SK-MEL-5 (cell line): ENCODE measurements at places on chromosomes 13 and 19.

- no peak for DNase-seq
Observed at GRCh38 chr13:100859861-100860260, 185.3 kb upstream of the TMTC4 start.

DNA sequence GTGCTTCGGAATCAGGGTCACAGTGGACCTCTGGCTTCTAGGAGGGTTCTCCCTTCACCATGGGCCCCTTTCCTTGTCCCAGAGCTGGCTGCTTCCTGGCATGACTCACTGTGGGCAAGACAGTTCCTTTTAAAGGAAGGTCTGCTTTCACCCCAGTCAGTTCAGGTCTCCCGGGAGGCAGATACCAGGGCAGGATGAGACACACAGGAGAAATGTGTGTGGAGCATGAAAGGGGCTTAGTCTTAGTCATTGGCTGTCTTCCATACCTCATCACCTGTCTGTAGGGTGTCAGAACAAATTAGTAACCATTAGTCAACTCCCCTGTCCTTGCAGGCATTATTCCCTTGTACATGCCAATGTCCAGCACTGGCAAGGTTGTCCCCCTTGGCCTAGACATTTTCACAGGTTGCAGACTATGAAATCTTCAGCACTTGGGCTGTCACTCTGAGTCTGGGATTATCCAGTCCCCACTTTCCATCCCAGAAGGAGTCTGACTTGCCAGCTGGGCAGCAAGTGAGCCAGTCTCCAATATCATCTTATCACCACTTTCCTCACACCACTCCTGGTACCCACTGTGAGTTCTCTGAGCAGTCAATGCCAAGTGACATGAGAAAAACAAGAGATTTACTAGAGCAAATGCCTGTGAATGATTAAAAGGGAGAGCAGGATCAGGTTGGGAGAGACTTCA is 76.8 kb upstream of the MEDAG start:
- no peak for DNase-seq

GRCh38 chr13:34772881-34773280 is 169.2 kb upstream of the NBEA start:
- DNase-seq, result no peak

DNA sequence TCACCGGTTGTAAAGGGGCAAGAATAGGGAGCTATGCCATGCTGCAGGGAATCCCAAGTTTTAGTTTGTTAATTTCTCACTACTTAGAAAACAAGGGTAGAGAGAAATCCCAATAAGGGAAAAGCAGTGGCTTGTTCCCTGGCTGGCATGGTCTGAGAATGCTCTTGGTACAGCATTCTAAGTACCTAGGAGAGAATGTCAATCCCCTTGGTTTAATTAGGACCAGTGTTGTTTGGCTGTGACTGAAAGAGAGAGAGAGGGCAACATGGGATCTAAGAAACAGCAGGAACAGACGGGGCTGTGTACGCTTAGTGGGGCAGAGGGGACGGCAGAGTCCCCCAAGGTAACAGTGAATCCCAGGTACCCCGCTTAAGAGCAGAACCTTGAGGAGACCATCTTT is 228.8 kb downstream of the PCDH9 start:
- no peak for DNase-seq

GRCh38 chr13:74046431-74046830 is 87.8 kb downstream of the KLF12 start:
- no peak for DNase-seq

- no peak for DNase-seq
Observed at GRCh38 chr13:66562054-66562453, 668.1 kb downstream of the PCDH9 start.

GRCh38 chr19:771332-771785 is 20.4 kb downstream of the MISP start:
- peak; percentile 60 for DNase-seq

GRCh38 chr19:46710687-46711086 is 6.2 kb downstream of the PRKD2 start:
- DNase-seq, result no peak

DNA sequence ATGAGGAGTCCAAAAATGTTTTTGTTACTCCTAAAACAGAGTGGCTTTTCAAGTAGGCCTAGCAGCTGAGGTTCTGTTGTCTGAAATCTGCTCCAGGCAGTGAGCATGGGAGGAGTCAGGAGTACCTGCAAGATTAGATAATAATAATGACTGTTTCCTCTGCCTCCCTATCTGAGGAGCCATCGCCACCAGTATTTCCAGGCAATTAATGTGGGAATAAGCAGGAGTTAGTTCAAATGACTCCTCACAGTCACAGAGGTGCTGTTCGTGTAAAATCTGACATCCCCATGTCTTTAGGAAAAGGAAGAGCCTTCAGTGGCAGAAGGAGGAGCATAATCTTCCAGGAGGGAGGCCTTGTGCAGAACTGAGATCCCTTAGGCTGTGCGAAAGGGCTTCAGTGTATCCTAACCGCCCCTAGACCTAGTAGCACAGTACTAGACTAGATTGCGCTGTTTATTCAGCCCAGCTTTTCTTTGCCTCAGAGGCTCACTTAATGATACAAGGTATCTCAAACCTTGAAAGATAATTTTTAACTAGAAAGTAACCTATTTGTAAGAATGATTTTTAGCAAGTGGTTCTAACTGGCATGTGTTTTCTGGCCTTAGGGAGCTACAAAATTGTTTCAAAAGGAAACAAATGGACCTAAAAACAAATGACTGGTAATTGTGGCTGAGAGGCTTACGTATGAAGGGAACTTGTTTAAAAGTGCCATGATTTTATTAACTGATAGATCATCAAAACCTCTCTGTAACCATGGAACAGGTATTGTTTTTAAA is 49.0 kb downstream of the FREM2 start:
- DNase-seq, result no peak

- DNase-seq, result no peak
Observed at GRCh38 chr13:95642999-95643398, 1.5 kb downstream of the DZIP1 start.

GRCh38 chr13:111663505-111663904 is 343.1 kb downstream of the TEX29 start:
- DNase-seq, result no peak

GRCh38 chr13:113448885-113449692 is 4.2 kb downstream of the ADPRHL1 start:
- peak; percentile 58 for DNase-seq

DNA sequence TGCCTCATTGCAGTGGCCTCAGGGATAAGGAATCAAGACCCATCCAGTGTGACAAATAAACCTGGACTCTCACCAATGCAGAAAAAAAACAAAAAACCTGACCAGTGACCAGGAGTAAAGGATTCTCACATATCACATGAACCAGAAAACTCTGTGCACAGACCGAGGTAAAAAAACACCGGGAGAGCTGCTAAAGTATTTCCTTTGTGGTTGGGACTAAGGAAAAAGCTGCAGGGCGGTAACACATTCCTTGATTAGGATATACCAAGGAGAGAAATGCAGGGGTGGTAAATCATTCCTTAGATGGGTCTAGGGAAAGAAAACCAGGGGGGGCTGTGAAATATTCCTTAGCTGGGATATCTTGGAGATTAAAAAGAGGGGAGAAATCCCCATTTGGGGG is 64.8 kb upstream of the ZNF85 start:
- DNase-seq, result no peak

GRCh38 chr13:32863596-32863995 is 152.6 kb upstream of the KL start:
- DNase-seq, result no peak

DNA sequence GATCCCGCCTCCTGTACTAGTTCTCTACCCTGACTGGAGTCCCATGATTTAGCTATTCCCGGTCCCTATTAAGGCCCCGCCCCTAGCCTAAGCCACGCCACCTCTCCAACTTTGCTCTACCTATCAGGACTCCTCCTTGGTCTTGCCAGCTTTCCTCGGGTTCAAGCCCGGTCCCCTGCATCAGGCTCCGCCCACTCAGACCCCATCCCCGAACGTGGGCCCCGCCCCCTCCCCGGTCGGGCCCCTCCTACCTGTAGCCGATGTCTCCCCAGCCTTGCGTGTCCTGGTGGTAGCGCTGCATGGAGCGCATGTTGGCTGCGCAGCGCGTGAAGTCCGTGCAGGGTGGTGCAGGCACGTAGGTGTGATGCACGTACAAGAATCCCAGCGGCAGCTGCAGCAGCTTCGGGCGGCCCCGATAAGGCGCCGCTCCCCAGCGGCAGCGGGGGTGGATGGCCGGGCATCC is 7.3 kb upstream of the RASAL3 start:
- DNase-seq, result no peak
